ENCODE measurements at places on chromosomes 3 and 15.

GRCh38 chr3:14301558-14301957 is 100.8 kb upstream of the SLC6A6 start:
- DNase-seq, result no peak

- DNase-seq, result no peak
Measured at GRCh38 chr3:62065985-62066693, 307.2 kb downstream of the FEZF2 start.

- no peak for DNase-seq
Measured at GRCh38 chr3:97257942-97258697, 443.7 kb downstream of the EPHA6 start.

DNA sequence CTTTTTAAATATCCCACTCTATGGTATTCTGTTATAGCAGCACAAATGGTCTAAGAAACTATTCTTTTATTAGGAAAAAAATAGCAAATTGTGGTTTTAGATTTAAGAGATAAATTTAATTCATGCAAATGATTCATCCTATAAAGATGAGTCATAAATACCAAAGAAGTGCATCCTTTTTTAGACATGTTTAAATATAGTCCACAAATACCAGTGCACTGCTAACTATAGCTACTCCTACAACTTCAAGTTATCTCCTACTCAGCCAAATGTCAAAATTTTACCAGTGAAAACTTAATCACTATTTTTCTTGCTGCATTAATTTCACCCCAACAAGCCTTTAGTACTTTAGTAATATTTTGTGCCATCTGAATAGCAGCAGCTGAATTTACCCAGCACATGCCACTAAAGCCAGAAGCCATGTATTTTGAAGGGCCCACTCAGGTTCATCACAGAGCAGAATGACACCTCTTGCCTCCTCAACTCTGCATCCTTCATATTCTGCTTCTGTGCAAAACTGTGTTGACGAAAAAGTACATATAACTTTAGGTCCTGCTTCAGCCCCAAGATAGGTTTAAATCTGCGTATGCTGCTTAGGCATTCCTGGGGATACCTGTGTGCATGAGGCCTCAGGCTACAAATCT is 24.9 kb downstream of the CX3CR1 start:
- no peak for DNase-seq

GRCh38 chr15:35958975-35959374 is 413.0 kb upstream of the DPH6 start:
- no peak for DNase-seq

Data from nucleus accumbens (tissue), 56 donors.